ENCODE measurements at places on chromosomes 2 and 18.
A peak's percentile ranks its signal among the peaks of the same experiment; 100 is the strongest.

DNA sequence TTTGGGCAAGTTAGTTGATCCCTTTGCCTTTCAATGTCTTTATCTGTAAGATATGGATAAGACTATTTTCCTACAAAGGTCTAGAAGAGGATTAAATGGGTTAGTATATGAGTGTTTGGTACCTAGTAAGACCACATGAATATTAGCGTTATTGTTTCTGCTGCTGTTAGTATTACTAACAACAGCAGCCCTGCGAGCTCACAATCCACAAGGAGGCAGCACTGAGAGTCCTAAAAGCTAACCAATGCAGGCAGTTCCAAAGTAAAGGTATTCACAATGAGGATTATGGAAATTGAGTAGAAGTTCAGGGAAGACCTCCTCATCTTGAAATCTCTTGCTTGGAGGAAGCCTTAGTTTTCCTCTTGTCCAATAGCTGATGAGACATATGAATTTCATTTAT is 248.9 kb downstream of the TDRD15 start:
- no peak for DNase-seq

DNA sequence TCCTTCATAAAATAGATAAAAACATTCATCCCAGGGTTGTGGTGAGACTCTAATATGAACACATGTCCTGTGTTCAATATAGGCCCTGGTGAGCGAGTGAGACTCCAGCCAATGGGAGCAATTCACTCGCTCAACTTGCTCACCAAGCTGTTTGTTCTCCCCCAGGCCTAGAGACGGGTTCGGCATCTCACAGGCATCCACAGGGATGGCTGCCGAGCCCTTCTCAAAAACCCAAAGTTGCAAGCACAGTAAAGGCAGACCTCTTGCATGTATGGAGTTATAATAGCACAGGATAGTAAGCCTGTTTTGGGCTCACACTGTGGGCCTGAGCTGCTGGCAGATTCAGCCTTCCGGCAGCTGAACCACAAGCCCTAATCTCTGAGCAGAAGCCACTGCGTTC is 15.7 kb downstream of the PARD6G start:
- no peak for DNase-seq

- peak; percentile 60 for DNase-seq
These were observed 123.0 kb downstream of the MAP4K4 start for GRCh38 chr2:101820519-101820918.

DNA sequence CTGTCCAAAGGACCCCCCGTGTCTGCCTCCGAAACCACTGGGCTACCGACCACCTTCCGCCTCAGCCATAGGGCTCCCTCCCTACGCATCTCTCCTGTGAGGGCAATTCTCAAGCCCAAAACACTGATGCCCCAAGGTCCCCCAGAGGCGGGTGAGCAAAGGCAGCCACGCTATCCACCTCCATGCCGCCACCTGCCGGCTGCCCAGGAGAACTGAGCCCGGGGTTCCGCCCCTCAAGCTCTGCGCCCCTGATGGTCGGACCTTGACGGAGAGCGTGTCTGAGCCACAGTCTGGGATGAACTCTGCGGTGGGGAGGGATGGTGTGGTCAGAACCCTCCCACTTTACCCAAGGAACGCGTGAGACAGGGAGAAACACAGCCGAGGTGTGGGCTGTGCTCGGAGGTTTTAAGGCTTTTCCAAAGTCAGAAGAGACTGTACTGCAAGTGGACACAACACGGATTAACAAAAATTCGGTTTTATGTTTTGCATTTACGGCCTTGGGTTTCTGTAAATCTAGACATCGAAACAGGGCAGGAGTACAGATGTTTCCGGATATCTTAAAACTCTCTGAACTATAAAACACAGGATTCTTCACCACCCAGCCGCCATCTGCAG is 114.1 kb downstream of the ZNF516 start:
- peak; percentile 14 for DNase-seq

- DNase-seq = peak; percentile 61
These were observed 18.0 kb upstream of the FAP start for GRCh38 chr2:162261032-162261945.

DNA sequence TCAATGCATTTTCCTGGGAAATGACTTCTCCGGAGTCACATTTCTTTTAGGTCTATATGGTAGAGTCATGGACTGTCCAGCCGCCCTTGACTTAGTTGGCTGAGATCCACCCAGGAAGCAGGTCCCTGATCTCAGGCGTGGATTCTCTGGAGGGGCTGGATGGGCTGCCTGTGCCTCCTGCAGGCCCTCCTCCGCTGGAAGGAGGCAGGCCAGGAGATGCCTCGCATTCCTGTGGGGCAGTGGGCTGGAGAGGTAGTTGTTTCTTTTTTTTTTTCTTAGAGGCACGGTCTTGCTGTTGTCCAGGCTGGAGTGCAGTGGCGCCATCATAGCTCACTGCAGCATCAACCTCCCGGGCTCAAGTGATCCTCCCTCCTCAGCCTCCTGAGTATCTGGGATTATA is 129.0 kb upstream of the MYCN start:
- DNase-seq = no peak

- no peak for DNase-seq
These were observed 20.1 kb downstream of the CASP8 start for GRCh38 chr2:201280191-201281040.

GRCh38 chr18:29083545-29083944 is 906.6 kb upstream of the CDH2 start:
- DNase-seq = no peak

DNA sequence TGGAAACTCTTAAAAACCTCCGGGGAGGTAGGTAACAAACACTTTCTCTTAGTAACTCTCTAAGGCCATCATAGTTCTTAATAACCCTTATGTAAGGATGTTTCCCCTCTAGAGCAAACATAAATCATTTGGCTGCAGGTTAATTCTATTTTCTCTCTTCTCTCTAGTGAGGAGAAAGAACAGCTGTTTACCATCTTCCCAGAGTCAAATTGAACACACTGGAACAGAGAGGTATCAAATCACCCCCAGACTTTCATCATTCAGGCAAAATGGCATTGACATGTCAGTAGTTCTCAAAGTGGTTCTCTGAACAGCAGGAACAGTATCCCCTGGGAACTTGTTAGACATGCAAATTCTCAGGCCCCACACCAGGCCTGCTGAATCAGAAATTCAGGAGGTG is 240.7 kb downstream of the MEIS1 start:
- DNase-seq = no peak

- DNase-seq = no peak
These were observed 47.0 kb upstream of the GBX2 start for GRCh38 chr2:236215196-236215595.

DNA sequence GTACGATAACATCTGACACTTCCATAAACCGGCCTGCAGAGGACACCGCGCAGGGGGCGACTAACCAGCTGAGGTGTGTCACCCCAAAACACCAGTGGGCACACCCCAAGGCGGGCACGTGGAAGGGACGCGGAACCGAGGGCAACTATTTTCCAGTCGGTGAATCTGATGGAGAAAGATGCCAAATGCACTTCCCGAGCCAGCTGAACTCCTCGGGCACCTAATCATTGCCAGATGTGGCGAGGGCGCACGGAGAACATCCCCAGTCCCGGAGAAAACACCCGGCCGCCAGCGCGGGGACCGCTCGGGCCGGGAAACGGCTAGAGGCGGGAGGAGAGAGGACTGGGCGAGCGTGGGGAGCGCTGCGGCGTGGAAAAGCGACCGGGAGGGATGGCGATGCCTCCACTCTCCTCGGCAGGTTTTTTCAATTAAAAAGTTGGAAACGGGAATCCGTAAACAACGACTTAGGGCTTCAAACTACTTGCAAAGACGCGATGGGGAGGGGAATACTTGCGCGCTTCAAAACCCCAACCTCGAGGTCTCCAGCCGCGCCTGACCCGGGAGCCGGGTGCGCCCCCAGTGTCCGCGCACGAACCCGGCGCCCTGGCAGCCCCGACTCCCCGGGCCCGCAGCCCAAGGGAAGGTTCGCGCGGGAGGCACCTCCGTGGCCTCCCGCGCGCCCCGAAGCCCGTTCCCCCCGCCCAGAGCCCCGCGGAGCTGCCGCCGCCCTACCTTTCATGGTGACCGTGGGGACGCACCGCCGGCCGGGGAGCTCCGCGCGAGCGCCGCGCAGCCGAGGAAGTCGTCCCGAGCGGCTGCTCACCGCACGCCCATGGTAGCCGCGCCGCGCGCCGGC is 497 bp downstream of the COLEC12 start:
- DNase-seq = peak; percentile 50

- DNase-seq = peak; percentile 71
These were observed 41.0 kb downstream of the UNC50 start for GRCh38 chr2:98649135-98649991.

DNA sequence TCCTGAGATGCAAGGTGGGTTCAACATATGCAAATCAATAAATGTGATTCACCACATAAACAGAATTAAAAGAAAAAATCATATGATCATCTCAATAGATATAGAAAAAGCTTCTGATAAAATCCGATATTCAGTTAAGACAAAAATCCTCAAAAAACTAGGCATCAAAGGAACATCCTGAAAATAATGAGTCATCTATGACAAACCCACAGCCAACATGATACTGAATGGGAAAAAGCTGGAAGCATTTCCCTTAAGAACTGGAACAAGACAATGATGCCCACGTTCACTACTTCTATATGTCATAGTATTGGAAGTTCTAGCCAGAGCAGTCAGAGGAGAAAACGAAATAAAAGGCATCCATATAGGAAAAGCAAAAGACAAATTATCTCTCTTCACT is 80.4 kb downstream of the MYO3B start:
- peak; percentile 9 for DNase-seq
